Astrocyte of the hippocampus (primary cell): ENCODE measurements at places on chromosomes 5 and 9.
A peak's percentile ranks its signal among the peaks of the same experiment; 100 is the strongest.

DNA sequence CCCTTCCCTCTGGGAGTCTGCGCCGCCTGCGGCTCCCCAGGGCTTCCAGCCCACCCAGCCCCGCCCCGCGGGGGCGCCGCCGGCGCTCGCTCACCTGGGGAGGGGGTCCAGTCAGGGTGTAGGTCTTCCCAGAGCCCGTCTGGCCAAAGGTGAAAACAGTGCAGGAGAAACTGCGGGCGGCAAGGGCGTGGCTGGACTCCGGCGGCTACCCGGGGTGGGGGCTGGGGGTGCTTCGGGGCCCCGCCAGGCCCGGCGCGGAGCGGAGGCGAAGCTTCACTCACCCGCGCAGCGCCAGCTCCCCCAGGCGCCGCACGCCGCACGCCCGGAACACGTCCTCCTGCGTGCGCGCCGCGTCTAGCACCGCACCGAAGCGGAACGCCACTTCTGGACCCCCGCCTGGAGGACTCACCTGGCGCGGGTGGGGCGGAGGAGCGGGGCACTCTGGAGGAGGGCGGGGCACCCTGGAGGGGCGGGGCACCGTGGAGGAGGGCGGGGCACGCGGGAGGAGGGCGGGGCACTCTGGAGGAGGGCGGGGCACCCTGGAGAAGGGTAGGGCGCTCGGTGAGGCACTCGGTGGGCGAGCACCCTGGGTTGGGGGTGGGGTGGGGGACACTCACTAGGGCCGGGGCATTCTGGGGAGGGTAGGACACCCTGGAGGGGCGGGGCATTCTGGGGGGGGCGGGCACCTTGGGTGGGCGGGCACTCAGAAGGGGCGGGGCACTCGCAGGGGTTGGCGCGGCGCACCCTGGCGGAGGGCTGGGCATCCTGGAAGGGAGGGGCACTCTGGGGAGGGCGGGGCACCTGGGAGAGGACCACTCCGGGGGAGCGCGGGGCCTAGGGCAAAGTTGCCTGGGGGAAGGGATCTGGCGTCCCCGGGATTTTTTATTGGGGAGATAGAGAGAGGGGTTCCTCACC lies 814 bp downstream of the KIF12 start:
- DNase-seq, result peak; percentile 45

GRCh38 chr5:17367256-17367840 lies 130.7 kb upstream of the TAF11L2 start:
- DNase-seq, result peak; percentile 54

GRCh38 chr5:172002310-172002709 lies 4.1 kb downstream of the FBXW11 start:
- peak; percentile 16 for DNase-seq

DNA sequence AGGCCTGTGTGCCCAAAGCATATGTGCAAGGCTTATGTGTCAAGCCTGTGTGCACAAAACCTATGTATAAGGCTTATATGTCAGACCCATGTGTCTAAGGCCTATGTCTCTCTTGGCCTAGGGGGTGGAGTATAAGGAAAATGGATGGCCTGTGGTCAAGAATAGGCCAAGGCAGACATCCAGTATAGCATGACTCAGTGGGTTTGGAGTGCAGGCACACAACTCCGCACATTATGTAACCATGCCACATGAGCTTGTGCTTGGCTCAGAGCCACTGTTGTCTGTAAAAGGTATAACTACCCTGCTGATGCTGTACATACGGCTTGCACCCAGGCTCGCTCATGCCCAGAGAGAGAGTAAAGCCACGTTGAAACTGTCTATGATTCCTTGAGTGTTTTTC lies 626.4 kb upstream of the NUDT12 start:
- DNase-seq, result peak; percentile 57

DNA sequence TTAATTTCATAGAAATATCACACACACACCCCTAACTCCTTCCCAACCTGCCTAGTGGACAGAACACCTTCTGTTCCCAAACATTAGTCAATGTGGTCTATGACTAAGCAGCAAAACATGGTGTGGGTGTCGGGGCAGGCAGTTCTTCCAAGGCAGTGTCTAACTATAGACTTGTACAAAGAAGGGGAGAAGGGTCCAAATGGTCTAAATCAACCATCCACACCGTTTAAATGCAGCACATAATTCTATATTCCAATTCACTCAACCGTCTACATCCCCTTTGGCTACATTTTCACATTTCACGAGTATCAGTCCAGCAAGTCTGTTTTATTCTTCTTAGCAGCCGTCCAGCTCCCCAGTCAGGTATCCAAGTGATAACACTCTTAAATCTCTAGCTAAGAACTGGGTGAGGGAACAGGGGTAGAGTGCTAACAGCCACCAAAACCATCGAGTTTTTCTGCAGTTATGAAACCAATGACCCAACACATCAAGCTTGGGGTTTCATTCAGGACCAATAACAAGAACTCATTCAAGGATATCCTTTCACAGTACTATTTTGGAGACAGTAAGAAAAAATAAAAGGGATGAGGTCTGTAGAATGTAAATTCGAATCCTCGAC lies 3.3 kb downstream of the ZNF608 start:
- peak; percentile 91 for DNase-seq

DNA sequence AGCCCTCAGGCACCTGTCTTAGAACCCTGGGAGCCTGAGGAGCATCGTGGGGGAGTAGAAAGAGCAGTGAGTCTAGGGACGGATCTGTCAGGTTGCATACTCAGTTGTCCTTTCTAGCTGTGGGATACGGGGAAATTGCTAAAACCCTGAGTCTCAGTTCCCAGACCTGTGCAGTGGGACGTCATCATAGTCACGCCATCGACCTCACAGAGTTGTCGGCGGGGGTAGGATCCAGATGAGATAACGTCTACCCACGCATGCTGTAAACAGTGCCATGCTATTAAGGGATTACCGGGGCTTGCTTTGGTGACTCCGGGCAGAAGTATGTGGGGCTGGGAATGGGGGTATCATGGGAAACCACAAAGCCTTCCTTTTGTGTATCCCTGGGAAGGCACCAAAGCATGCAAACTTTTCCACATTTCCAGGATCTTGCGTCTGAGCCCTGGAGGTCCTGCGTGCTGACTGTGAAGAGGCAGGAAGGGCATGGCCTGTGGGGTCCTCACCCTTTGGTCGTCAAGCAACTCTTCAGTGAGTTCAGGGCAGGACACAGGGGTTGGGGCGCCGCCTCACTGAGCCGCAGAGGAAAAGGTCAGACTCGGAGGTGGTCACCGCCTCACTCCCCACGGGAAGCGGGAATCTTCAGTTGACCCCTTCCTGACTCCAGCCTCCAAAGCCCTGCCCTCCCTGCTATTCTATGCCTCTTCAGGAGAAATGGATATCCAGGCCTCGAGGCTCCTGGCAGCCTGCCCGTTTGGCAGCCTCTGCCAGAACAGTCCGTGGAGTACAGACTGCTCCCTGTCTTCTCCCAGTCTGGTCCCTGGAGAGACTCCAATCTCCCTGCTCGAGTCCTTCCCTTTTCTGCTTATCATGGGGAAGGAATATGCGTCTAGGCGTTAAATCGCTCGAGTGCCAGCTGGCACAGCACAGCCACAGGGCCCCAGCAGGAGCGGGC lies 186.8 kb upstream of the KLF9 start:
- DNase-seq, result peak; percentile 98

GRCh38 chr5:67806654-67807438 lies 408.7 kb upstream of the PIK3R1 start:
- DNase-seq, result no peak

DNA sequence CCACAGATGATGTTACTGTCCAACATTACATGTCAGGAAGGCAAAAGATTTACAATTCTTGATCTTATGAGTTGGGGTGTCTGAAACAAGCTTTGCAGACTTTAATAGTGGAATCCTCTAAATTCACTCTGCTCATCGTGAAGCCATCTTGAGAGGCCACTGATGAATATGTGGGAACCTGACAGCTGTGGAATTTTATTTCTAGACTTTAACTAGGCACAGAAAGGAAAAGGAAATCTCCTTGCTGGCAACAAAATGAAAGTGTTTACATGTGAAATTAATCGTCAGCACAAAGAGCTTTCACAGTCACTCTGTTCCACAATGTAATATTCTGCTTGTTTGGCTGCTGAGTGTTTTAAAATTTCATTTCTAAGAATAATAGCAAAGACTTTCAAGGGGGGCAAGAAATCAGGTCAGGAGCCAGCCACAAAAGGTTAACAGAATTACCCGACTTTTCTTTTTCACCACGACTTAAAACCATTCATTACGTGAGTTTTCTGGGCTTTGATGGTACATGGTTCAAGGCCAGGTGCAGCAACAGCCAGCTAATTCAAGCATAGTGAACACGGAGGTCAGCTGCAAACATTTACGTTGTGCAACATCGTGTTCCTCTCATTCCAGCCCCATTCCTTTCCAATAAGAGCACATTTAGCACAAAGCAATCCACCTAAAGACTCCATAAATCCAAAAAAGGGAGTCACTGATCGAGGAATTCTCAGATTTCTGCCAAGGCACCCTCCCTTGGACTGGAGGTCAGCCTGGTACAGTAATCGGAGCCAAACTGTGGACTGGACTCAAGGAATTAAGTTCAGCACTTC lies 14.6 kb downstream of the NREP start:
- DNase-seq, result peak; percentile 84

DNA sequence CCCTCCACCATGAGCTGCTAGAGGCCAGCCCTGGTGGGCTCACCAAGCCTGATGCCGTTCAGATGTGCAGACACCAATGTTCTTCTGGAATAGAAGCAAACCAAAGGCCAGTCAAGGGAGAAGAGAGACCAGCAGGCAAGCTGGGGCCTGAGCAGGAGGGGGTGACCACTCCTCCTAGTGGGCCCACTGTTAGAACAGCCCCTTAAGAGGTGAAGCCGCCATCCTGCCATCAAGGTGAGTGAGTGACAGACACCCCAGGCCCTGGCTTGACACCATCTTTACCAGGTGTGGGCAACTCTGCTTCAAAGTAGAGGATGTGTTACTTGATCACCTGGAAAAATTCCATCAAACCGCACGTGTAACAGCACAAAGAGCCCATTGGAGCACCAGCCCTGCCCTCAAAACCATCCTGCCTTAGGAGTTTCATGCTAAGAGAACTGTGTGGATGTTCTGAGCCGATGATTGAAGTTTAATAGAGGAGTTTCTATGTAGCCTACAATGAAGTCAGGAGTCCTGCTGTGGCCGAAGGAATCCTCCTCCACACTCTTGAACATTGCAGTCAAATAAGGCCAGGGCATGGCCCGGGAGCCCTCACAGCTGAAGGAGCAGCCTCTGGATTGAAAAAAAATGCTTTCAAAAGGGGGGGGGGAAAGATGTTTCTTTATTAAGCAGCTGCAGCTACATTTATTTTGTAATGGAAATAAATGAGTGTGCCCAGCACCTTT lies 20.8 kb downstream of the AMBP start:
- DNase-seq, result no peak

DNA sequence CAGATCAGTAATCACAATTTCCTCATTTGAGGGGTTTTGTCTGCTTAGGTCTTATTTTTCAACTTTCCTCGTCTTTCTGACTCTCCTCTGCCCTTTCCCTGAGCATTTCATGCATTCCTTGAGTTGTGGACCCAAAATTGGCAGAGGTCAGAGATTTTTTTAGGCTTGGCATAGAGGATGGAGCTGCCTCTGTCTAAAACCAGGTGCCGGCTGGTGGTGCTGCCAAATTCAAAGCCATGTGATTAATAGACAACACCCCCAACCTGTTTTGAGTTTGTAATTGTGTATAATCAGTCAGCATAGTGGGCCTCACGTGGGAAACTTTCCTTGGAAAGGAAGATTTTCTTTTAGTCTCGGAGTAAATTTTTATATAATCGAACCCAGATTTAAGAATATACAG lies 39.6 kb downstream of the TJP2 start:
- DNase-seq, result peak; percentile 17

- no peak for DNase-seq
These were observed 73.1 kb downstream of the PBX3 start for GRCh38 chr9:125820100-125820804.

GRCh38 chr9:28668158-28668557 lies 1094.9 kb upstream of the C9orf72 start:
- DNase-seq, result no peak

DNA sequence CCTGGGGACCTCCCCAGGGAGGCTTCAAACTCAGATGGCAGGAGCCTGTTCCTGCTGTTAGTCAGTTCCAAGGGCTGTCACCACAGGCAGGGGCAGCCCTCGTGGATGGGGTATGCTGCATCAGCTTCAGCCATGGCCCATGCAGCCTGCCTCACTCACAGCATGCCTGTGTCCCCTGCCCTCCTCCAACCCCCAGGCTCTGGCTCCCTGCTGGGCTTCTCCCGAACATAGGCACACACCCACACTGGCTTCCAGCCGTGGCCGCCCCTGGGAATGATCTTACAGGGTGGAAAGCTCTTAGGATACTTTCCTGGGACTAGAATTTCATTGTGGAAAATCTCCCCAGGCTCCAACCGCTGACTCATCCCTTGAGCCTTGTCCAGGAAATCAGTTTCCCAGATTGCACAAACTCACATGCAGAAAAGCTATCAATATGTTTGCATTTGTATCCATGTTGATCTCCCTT lies 163.8 kb downstream of the SEC61B start:
- DNase-seq, result peak; percentile 33

GRCh38 chr5:66629446-66629845 lies 33.3 kb downstream of the MAST4 start:
- no peak for DNase-seq

GRCh38 chr9:129891569-129891968 lies 56.3 kb downstream of the USP20 start:
- DNase-seq, result no peak

DNA sequence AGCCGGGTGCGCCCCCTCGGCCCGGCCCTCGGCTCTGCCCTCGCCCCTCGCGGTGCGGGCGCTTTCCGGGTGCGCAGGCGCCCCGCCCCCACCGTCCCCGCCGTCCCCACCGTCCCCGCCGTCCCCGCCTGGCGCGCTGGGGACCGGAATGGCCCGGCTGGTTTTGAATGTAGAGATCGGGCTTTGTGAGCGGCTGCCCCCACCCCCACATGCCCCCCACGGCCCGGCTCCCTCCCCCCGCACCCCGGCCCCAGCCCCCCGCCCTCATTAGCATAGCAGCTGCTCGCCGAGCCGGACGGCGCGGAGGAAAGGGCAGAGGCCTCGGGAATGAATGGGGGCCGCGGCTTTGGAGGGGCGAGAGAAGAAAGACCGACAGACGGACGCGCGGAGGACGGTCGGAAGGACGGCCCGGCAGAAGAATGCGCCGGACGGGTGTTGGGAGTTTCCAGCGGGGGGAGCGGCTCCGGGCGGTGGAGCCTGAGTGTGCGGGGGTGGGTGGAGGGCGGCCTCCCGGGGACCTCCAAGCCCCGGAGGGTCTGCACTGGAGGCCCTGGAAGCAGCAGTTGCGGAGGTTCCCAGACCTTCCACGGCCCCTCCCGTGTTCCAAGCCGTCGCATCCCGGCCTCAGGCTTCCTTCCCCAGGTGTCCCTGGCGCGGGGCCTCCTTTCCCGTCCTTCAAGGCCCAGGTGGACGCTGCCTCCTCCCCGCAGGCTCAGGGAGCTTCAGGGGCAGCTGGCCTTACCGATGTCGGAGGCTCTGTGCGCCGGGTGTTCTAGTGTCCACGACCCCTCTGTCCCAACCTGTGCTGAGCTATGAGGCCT lies 6.0 kb downstream of the NRARP start:
- no peak for DNase-seq
